NCI-H1930 (cell line): ENCODE measurements at places on chromosomes 12 and 14.

GRCh38 chr12:90515199-90516175 is 439.5 kb downstream of the CCER1 start:
- no peak for DNase-seq

DNA sequence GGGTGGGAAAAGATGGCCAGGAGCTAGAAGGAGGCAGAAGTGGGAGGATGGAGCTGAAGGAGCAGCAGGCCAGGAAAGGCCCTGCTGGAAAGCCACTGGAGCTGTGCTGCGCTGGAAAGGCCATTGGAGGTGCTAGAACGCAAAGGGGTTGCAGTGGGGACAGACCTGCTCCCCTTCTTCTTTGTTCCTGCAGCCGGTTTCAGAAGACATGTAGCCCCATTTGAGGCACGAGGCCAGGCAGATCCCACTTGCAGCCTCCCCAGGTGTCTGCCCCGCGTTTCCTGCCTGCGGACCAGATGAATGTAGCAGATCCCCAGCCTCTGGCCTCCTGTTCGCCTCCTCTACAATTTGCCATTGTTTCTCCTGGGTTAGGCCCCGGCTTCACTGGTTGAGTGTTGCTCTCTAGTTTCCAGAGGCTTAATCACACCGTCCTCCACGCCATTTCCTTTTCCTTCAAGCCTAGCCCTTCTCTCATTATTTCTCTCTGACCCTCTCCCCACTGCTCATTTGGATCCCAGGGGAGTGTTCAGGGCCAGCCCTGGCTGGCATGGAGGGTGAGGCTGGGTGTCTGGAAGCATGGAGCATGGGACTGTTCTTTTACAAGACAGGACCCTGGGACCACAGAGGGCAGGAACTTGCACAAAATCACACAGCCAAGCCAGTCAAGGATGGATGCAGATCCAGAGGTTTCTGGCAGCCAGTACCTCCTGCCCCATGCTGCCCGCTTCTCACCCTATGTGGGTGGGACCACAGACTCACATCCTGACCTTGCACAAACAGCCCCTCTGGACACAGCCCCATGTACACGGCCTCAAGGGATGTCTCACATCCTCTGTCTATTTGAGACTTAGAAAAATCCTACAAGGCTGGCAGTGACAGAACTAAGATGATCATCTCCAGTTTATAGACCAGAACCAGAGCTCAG is 2.3 kb upstream of the GPR162 start:
- DNase-seq: no peak

DNA sequence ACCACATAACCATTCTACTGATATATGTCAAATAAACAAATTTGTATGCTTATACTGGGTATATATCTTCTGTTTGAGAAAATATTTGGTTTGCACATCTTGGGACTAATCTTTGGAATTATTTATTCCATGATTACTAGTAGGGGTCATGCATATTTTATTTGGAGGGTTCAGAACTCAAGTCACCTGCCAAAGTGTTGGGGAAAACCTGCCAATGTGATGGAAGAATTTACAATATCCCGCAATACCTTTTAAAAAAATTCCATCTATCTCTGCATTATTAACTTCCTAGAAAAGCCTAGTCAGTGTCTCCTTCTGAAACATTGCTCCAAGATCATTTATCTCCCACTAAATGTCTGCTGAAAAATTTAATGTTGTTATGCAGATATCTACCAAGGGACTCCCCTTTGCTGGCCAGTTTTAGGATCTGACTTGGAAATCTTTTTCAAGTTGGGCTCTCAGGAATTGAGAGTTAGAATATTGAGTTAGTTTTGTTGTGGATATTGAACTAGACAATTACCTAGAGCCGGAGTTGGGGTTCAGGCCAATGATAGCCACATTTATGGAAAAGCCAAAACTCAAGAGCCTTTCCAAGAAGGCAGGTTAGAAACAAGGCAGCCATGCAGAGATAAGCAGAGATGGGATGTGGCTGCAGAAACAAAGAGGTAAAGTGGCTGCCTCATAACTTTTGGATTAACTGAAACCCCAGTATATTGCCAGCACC is 425.2 kb downstream of the ADAMTS20 start:
- no peak for DNase-seq

GRCh38 chr12:29447285-29447975 is 50.1 kb downstream of the OVCH1 start:
- no peak for DNase-seq

DNA sequence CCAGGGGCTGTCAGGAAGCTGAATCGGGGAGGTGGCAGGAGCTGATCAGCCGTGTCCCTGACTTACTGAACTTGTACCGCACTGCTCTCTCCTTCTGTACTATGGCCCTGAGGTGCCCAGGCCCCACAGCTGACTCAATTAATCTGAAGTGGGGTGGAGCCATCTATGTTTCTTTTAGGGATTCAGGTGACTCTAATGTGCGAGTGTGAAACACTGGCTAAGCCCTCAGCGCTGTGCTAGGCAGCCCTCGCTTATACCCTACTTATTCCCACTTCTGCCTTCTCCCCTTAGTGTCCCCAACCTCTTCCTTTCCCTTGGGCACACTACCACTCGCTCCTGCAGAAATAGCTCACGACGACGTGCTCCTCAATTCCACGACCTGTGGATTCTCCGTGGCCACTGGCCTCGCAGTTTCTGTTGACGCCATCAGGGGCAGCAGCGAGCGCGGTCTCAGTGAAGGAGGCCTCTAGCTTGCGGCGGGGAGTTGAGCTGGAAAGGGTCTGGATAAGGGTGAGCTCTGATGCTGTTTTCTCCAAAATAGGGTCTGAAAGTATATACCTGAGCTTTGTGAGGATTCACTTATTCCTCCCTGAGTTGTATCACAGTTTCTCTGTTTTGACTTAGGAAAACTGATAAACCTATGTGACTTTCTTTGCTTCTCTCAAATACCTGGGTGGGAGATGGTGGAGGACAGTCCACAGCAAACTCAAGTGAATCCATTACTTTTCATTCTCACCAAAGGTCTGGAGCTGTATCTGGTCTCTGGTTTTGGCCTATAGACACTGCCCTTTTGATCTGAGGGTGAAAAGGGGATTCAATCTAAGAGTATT is 167.6 kb downstream of the SLC41A2 start:
- DNase-seq: no peak

GRCh38 chr14:74506411-74506851 is 12.9 kb downstream of the ISCA2 start:
- DNase-seq: no peak

GRCh38 chr12:25458047-25458552 is 95.0 kb downstream of the LMNTD1 start:
- DNase-seq: peak; percentile 58

GRCh38 chr14:55846826-55847446 is 266.9 kb downstream of the KTN1 start:
- DNase-seq: no peak

- no peak for DNase-seq
These were observed 159.2 kb downstream of the PAWR start for GRCh38 chr12:79531518-79531917.

GRCh38 chr12:110780448-110780847 is 37.8 kb upstream of the PPP1CC start:
- DNase-seq: no peak

DNA sequence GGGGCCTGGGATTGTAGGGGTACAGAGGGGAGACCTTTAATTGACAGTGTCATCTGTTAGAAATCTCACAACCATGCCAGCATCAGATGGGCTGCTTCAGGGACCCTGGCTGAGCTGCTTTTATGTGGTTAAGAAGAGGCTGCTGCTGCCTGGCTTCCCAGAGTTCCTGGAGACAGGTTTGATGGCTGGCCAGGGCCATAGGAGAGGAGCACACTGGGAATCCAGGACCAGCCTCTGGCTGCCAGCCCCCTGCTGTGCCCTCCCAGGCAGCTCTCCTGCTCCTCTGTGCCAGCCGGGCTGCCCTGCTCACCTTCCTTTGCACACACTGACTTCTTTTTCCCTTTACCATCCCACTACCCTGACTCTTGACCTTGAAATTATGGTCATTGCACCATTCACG is 507 bp upstream of the KRT73 start:
- no peak for DNase-seq

DNA sequence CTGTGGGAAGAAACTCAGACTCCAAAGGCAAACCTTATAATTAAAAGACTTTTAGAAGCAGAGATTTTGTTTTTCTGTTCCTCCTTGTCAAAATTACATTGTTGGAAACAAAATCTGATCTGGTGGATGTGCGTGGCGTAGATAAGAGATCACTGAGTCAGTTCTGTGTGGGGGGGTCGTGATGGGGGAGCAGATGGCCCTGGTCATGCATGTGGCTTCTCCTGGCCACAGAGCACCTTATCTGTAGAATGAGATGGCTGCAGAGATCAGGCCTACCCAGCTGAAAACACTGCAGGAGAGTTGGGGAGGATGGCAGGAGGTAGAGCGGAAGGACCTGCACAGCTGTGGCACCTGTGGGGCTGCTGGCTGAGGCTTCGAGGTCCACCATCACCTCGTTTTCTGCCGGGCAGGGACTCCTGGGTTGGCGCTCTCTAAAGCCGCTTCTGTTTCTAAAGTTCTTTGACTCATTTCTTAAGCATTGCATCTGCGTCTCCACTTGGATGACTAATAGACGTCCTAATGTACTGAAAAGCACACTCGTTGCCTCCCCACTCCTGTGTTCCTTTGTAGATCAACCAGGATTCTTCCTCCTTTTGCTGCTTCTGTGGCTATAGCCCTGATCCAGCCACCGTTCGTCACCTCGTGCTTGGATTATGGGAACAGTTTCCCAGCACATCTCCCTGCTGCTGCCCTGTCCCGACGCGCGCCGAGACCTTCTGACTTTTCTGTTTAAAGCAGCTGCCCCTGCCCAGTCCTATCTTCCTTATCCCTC is 93.4 kb downstream of the TSPAN9 start:
- no peak for DNase-seq

GRCh38 chr12:13163868-13164635 is 32.5 kb upstream of the EMP1 start:
- DNase-seq: no peak

DNA sequence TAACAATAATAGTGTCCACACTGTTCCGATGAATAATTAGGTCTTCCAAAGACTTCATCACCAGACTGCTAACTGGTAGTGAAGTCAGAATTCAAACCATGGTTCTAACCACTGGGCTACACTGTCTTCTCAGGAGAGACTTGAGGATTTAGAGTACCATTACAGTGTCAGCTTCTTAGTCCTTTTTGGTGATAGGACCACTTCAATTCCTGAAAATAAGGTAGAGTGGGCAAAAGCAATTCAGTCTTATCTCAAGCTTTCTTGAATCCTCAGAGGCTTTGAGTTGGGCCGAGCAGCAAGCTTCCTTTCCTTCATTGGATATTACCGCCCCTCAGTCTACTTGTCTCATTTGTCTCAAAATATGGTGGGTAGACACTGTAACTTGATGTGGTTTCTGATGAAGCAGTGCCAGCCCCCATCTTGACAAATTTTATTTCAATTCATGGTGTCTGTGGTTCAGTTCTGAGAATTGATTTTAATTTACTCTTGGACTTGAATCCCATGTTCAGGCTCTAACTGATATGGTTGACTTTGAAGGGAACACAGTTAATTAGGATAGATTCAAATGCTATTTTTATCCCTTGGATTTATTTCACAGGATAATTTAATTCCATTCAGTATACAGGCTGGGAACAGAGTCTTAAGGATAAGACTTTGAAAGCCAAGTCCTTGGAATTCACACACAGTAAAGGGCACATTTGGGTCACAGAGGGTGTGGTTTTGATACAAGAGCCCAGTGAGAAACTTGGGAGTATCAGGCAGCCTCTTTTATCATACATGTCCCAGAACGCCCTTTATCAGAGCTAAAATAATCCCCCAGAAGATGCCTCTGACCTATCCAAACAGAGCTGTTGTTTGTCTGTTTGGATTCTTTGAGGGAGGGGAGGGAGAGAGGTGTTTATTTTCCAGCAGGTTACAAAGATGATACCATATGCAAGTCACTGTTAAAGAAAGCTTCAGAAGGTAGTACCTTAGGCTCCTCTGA is 167.3 kb downstream of the PRKCH start:
- no peak for DNase-seq

GRCh38 chr14:89544636-89545301 is 127.7 kb upstream of the FOXN3 start:
- DNase-seq: no peak

- no peak for DNase-seq
These were observed 8.3 kb upstream of the MTA1 start for GRCh38 chr14:105411017-105411941.

DNA sequence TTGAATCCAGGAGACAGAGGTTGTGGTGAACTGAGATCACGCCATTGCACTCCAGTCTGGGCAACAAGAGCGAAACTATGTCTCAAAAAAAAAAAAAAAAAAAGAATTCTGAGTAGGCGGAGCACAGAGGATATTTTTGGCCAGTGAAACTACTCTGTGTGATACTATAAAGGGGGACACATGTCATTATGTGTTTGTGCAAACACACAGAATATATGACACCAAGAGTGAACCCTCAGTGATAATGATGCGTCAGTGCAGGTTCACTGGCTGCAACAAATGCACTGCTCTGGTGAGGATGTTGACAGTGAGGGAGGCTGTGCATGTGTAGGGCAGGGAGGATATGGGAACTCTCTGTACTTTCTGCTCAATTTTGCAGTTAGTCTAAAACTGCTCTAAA is 24.2 kb downstream of the FBXO21 start:
- DNase-seq: no peak

GRCh38 chr14:52882824-52883223 is 68.0 kb downstream of the FERMT2 start:
- no peak for DNase-seq

DNA sequence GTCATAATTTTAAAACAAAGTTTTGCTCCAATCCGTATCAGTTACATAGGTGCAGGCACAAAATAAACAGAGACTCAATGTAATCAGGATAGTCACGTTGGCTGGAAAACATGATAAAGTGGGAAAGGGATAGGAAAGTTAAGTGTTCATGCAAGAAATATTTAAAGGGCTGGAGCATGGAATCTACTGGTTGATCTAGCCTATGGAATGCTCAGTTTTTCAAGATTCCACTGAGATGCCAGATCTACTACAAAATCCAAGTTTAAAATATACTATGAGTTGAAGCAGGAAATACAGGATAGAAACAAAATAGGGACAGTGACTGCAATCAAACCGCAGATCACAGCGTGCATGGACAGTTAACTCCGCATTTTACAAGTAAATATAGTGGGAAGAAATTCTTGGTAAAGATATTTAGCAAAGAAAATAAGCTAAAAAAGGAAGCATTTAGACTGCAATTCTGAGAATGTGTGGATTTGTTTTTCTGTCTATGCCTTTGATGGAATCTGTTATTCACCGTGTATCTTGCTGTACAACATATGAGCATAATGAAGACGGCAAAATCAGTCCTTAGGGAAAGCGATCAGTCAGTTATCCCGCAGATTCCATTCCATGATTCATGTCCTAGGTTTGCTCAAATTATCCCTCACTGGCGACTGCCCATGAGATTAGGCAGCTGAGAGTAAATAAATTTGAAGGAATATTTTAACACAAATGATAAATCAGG is 1044.3 kb downstream of the FLRT2 start:
- DNase-seq: no peak

GRCh38 chr14:98466807-98467206 is 805.2 kb downstream of the BCL11B start:
- DNase-seq: no peak

GRCh38 chr14:100873096-100873482 is 30.4 kb downstream of the RTL1 start:
- DNase-seq: no peak

- DNase-seq: no peak
These were observed 225.7 kb downstream of the PHLDA1 start for GRCh38 chr12:75805905-75806304.
